GM18507 (cell line): ENCODE measurements at places on chromosomes 16 and 17.

GRCh38 chr16:10878328-10878643, 1.3 kb downstream of the CIITA start:
- DNase-seq, result no peak

GRCh38 chr16:1918351-1919326, at the start of gene HS3ST6:
Gene HS3ST6, minus strand, starts transcription at chr16:1918415. Its CDS starts 92 bp downstream, at chr16:1918323.
- DNase-seq, result no peak

DNA sequence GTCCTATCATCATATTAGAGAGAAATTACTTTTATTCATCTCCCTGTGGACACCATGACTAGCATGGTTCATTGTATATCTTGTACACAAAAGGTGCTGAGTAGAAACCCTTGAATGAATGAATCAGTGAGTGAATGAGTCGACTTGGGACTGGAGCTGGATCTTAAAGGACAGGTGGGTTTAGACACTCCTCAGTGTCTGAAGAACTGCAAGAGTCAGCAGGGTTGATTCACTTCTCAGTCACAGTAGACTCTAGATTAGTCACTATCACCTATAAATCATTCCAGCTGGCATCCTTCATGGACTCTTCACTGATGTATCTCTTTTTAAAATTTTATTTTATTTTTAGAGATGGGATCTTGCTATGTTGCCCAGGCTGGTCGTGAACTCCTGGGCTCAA, 30.1 kb upstream of the PMFBP1 start:
- no peak for DNase-seq

DNA sequence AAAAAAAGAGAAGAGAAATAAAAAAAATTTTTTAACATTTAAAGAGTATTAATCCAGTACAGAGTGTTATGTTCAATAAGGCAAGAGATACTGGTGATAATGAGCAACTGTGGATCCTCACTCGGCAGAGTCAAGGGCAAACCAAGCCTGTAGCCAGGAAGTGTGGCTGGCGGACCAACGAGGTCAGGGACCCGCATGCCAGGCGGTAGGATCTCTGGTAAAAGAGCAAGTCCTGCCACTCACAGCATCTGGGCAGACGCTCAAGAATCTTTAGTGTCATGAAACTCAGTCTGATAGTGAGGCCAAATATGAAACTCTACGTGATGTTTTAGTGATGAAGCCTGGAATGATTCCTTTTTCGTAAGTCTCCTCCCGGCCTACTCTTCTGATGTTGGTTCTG, 8.3 kb upstream of the GEMIN4 start:
- no peak for DNase-seq

- DNase-seq, result no peak
These were observed 152.4 kb downstream of the IRX5 start for GRCh38 chr16:55083052-55083451.

DNA sequence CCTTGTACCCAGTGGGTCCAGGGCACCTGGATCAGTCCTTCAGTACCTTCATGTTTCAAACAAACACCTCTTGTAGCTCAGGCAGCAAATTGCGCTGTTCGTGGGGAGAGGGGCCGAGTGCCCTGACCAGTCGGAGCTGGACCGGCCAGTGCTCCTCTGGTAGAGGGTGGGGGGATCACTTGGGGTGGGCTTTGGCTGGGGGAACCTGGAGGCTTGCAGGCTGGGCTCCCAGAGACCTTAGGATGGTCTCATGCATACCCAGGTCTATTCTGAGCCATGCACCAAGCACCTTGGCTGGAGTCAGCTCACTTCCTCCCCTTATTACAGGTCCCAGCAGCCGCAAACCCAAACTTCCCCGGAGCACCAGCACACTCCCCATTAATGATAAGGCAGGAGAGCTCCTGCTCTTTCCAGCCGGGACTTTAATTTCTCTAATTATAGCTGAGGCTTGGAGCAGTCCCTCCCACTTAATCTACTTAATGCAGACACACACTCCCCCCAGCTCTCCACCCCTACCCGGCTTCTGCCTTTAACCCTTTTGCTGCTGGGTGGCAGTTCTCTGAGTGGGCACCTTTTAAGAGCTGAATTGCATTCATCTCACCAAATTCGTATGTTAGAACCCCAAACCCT, 26.3 kb upstream of the MGAT5B start:
- no peak for DNase-seq

DNA sequence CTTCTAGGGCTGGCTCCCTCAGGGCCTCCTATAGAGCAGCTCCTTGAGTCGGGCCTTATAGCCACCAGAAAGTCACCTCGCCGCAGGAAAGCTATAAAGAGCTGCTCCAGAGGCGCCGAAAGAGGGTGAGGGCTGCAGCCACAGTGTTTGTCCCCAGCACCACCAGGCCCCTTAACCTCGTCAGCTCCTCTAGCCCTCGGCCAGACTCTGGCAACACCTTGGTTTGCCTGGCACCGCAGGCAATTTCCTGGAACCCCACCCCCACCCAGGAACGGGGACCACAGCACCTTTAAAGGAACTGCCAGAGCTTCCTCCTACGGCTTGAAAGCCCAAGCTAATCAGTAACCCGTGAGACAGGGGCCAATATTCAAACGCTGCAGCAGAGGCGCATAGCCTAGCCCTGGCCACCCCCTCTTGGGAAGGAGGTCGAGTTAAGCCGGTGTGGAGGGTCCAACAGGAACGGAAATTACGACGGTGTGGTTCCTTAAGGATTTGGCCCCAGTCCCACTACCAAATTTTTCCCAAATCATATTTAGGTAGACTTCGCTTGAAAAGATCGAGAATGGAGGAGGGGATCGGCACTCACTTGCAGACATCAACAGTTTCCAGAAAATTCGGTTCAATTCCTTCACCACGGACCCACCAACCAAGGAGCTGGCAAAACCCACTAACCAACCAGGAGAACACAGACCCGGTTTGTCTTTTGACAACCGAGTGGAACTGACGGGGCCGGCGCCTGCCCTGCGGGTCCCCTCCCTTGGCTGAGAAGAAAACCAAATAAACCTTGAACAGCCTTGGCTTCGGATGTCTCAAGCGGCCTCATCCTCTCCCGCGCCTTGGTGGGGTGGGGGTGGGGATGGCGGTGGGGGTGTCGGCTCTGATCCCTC, 3.0 kb downstream of the HOXB6 start:
- no peak for DNase-seq

DNA sequence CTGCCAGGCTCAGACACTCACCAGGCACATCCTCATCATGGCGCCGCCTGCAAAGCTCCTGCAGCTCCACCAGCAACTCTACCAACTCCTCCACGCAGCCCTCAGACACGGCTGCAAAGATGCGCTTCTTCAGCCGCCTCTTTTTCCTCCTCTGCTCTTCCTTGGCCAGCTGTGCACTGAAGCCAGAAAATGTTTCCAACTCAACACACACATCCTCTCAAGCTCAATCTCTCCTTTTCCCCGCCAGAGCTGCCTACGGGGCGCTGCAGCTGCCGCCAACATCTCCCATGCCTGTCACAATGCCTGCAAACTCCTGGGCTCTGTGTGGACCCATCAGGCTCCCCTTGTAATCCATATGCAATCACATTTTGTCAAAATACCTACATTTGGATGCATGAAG, 14.2 kb downstream of the TRPV3 start:
- DNase-seq, result no peak

DNA sequence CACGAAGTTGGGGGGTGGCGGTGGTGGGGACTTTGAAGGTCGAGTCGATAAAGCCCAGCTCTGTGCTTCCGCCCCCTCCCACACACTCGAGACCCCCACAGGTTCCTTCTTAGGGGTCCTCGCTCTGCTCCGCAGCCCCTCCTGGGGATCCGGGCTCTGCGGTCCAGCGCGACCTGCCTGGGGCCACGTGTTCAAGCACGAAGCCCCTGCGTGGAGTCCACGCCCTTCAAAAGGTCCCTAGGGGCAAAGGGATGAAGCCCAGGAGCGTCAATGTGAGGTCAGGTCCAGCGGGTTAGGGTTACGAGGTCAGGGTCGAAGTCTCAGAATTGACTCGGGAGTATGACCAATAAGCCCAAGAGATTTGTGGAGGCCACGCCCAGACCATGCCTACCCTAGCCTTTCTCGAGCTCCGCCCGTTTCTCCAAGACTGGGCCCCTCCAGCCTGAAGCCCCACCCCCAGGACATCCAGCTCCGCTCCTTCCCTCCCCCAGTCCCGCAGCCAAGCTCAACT, 786 bp upstream of the CACNA1G start:
- no peak for DNase-seq

- no peak for DNase-seq
These were observed 83.5 kb downstream of the ADCY9 start for GRCh38 chr16:4032768-4033167.

- no peak for DNase-seq
These were observed 57.3 kb upstream of the BCO1 start for GRCh38 chr16:81181013-81181720.

DNA sequence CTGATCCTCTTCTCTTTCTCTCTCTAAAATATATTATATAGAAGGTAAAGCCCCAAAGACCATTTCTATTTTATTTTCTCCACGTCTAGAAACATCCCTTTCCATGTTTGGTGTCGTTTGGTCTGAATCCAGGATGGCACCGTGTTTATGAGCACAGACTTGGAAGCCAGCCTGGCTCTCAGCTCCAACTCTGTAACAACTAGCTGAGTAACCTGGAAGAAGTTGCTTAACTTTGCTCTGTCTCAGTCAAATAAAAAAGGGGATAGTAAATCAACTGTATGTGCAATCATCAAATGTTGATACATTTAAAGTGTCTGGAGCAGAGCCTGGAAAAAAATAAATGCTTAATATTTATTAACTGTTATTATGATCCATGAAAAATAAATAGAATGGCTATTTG, 249.8 kb upstream of the MAF start:
- no peak for DNase-seq

DNA sequence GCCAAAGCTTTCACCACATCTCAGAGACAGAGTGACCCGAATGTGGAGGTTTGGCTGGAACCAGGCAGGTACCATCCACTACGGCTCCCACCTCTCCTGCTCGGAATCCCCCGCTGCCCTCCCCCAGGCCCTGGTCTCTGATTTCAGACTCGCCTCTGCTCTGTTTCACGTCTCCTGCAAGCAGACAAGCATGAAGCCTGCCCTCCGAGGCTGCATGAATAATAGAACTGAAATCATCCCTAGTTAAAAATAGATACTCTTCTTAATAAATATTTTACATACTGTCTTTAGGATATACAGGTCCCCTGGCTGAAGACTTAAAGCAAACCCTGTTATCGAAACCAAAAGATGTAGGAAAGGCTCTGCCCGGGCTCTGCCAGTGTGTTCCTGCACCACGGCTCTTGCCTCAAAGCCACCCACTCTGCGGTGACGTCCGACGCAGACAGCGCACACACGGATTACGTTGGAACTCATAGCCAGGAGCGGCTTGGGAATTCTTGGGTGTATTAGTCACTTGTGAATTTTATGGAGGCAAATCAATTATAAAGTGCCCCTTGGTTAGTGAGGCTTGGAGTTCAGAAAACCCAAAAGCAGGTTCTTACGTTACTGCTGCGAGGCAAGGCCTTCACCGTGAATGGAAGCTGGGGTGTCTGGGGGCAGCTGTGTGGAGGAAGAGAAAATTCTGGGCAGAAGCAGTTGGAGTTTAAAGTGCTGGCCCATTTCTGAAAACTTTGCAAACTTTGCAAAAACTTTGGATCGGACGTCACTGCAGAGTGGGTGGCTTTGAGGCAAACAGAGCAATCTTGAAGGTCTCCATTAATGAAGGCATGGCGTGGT, 25.6 kb upstream of the NPTX1 start:
- no peak for DNase-seq

DNA sequence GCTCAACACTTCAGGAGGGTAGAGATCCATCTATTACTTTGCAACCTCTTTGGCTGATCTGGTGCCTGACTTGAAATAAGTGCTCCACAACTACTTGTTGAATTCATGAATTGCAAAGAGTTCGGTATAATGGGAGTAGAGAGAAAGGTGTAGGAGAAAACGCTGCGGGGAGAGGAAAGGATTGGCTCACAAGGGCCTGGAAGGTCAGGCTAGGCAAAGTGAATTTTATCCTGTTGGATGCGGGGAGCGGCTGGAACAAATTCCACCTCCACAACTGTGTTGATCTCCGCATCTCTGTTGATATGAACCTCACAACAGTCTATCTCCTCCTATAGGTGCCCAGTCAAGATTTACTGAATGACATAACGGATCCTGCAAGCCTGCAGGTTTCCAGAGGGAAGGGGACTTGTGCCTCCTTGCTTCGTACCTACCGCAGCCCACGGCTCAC, 684 bp downstream of the SLX4 start:
- DNase-seq, result no peak

GRCh38 chr17:45222996-45223538, 1.4 kb downstream of the FMNL1 start:
- no peak for DNase-seq

DNA sequence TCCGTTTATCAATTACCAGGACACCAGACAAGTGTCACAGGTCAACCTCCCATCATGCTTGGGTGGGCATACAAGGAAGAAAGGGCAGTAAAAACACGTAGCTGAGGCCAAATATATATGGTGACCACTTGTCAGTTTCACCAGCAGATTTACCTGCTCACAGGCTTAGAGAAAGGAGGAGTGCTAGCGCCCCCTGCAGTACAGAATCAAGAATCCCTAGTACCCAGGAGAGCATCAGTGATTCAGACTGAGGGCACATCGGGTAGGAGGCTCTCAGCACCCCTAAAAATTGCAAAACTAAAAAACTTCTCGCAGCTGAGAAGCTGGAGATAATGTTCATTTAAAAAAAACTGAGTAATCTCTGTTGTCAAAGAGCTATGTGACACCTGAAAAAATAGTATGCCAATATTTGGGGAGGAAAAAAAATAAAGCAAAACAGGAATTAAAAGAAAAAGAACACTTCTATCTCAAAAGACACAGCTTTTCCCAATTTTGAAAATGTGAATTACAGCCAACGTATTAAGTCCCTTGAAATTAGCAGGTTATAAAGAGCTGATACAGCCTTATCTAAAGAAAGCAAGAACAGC, 21.2 kb upstream of the MON1B start:
- no peak for DNase-seq

GRCh38 chr16:52613508-52613907, 66.6 kb upstream of the TOX3 start:
- no peak for DNase-seq

DNA sequence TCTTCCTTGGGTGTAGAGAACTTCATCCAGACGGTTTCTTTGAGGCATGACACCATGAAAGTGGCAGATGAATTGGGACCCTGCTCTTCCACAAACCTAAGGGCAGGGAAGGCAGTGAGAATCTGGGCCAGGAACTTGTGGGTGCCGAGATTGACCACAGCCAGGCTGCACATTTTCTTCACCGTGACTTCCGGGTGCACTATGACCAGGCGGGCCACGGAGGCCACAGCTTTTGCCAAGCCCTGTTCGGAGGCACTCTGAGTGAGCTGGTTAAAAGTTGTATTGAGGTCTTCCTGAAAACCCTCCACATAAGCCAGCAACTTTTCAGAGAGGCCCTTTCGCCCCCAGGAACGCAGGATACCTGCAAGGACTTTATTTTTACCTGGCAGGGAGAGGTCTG, 5.9 kb downstream of the GEMIN4 start:
- DNase-seq, result no peak

- peak; percentile 51 for DNase-seq
These were observed 20.0 kb upstream of the WFIKKN1 start for GRCh38 chr16:610513-611381.

DNA sequence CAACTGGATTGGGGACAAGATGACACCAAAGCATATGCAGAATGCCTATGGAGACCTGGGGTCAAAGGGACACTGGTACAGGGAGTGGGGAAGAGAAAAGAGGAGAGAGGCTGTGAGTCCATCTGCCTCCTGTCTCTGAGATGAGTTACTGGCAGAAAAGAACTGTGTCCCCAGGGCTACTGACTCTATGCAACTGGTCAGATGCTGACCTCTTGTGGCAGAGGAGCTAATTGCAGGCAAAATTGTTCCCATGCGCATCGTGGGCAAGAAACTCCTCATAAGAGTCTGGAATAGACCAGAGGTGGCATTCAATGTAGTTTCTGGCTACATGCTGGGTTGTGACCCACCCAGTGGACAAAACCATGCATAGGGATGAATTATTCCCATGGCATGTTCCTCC, 26.1 kb upstream of the MLKL start:
- DNase-seq, result peak; percentile 18

- no peak for DNase-seq
These were observed 454 bp upstream of the FGF11 start for GRCh38 chr17:7438656-7439460.
